ENCODE measurements at places on chromosomes 11 and 22.

DNA sequence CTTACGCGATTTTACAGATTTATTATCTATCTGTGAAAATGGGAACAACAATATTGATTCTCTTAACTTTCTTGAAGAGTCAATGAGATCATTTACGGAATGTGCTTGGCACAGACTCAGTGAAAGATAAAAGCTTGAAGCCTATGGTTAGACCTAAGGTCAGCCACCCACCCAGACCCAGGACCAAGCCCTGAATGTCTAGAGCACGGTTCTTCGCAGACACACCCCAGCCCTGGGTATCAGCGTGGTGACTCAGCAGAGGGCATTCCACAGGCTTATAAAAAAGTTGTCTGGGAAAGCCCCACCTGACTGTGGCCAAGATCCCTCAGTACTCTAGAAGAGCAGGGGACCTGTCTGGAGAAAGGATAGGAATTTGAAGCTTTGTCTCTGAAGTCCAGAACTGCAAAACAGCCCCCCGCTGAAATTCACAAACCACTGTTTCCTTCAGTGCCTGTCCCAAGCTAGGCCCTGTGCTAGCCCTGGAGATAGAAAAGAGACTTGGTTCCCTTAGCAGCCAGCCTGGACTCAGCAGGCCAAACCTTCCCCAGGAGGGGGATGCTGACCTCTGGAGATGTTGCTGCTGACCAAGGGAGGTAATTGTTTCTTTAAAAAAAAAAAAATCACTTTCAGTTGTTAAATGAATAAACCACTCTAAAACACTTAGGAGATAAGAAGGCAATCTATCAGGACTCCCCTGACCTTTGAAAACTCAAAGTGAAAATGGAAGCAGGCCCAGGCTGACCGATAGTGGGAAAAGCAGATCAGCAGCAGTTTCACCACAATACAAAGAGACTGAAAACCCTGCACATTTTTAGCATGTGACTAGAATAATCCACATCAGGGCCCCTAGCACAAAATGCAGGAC is 114.0 kb downstream of the ABTB2 start:
- no peak for DNase-seq

- no peak for DNase-seq
Observed at GRCh38 chr11:12871788-12872321, 137.3 kb upstream of the RASSF10 start.

DNA sequence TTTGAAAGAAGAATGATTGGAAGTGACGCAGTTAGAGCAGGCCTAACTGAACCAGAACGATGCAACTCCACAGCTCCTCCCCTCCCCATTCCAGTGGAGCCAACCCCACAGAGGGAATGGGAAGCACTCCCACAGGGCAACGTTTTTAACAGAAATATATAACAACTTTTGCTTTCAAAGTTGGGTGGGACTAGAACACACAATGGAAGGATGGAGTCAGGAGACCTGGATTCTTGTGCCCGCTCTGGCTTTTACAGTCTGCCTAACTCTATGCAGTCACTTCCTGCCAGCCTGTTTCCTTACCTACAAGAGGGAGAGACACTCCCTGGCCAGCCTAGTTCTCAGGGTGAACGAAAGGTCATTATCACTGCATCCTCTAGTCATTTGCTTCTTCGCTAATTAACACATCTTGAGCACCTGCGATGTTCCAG is 75.5 kb downstream of the PACSIN2 start:
- DNase-seq: no peak

DNA sequence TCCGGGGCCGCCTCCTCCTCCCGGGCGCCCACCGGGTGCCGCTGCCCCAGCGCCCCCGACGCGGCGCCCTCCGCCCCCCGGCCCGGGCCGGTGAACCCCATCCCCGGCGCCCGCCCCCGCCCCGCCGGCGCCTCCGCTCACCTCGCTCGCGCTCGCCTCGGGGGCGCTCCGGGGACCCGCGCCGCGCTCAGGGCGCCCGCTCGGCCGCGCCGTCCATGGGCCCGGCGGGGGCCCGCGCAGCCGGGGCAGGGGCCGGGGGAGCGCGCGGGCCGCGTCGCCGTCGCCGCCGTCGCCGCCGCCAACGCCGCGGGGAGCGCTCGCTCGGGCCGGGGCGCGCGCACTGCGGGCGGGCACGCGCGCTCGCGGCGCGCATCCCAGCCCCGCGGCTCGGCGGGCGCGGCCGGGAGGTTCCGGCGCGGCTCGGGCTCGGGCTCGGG is 293 bp downstream of the DUSP8 start:
- DNase-seq: no peak

- DNase-seq: no peak
Observed at GRCh38 chr22:48004038-48004437, 1241.6 kb downstream of the TBC1D22A start.

All from effector memory CD4-positive, alpha-beta T cell (primary cell).